ENCODE measurements at places on chromosomes 3 and 15. TPM values are rescaled to one million over a fixed set of nuclear protein-coding genes. Genes with fewer than 3 reads are reported as not detected.
A peak's percentile ranks its signal among the peaks of the same experiment; 100 is the strongest.

DNA sequence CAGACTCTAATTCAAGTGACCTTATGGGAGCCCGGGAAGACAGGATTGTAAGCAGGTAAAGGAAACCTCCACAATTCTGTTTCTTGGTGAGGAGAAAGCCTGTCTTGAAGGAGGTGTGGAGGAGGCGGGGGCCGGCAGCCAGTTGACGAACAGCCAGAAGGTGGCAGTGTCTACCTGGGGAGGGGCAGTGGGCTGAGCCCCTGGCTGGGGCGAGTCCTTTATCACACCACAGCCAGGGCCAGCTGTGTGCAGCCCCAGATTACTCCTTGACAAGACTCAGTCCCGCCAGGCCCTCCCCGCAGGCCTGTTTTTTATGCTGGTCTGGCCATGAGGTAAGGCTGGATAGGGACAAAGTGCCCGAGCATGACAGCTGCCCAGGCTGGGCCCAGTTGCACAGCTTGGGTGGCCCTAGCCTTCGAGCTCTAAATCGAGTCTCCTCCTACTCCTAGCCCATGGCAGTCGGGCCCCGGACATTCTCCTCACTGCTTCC is 40.9 kb upstream of the IDH2 start:
- no peak for DNase-seq

DNA sequence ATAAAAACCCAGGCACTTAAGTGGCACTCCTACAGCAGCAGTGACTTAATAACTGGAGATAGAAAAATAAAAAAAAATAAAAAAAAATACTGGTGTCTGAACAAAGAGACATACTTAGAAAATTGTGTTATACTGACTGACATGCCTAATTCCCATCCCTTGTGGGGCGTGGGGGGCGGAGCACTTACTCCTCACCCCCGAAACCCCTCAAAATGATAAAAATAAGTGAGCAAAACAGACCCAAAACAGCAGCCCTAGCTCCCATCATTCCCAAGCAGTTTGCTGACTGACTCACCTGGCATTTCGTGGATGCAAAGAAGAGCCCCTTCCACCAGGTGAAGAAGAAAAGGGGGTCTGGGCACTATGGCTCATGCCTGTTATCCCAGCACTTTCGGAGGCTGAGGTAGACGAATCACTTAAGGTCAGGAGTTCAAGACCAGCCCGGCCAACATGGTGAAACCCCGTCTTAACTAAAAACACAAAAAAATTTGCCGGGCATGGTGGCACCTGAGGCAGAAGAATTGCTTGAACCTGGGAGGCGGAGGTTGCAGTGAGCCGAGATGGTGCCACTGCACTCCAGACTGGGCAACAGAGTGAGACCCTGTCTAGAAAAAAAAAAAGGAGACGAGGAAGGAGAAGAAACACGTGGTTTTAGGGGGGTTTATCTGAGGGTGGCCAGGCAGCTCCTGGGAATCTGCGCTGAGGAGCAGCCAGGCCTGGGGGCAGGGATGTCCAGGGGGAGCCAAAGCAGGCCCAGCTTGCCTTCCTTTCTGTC is 50.8 kb upstream of the BLM start:
- no peak for DNase-seq

GRCh38 chr15:58212909-58213526 is 74.8 kb downstream of the AQP9 start:
- DNase-seq, result peak; percentile 51

DNA sequence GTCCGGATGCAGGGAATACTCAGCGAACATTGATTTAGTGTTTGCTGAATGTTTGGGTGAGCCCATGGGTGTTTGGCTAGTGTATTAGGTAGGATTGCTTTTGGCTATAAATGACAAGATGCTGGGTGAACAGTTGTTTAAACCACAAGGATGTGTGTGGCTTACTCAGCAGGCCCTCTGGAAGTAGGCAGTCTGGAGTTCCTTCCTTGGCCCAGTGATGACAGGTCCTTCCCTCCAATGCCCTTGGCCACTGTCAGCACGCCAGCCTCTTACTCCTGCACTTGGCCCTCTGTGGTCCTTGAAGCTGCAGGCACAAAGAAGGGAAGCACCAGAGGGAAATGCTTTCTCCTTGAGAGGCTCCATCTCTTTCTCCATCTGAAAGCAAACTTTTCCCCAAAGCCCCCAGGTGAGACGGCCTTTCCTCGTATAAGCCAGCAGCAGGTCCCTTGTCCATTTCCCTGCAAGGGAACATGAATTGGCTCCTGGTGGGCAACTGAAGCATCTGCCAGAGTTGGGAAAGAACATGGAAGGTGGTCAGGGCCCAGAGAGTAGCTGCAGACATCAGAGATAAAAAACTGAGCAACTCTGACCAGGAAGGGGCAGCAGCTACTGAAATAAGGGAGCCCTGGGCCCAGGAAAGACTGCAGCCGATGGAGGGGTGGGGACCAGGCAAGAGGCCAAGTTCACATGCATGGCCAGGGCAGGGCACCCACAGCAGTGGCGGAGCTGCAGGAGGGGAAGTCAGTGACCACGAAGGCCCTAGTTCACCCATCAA is 105.0 kb downstream of the TPRA1 start:
- DNase-seq, result no peak

Gene LIPH
- 0.93 TPM for polyA plus RNA-seq

GRCh38 chr15:26200427-26200826 is 337.3 kb upstream of the ATP10A start:
- DNase-seq, result no peak

DNA sequence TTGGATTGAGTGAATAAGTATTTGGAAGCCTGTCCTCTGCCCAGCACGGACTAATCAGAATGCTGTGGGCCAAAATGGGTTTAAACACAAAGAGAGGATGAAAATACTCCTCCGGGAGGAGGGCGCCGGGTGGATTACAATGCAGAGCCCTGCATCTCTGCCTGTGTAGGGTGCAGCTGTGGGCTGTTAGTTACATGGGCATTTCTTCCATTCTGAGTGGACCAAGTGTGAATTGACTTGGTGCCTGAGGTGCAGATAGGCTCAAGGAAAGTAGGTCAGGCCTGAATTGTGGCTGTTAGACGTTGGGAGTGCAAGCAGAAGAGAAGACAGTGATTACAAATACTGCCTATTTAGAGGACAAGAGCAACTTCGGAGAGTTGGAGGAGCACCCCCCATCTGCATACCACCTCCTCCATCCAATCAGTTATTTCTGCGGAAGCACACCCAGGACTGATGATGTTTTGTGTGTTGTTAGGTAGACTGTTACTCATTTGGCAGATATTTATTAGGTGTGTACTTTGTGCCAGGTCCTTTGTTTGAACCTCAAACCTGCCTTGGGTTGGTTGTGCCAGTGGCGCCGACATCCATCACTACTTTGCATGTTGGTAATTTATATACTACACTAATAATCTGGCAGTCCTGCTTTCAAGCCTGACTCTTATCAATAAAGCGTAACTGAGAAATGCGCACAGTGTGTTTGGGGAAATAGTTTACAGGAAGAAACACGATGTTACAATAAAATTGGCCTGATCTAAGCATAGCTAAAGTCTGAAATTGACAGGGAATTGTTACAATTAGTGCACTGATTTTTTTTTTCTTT is 33.0 kb downstream of the PTPRG start:
- no peak for DNase-seq

DNA sequence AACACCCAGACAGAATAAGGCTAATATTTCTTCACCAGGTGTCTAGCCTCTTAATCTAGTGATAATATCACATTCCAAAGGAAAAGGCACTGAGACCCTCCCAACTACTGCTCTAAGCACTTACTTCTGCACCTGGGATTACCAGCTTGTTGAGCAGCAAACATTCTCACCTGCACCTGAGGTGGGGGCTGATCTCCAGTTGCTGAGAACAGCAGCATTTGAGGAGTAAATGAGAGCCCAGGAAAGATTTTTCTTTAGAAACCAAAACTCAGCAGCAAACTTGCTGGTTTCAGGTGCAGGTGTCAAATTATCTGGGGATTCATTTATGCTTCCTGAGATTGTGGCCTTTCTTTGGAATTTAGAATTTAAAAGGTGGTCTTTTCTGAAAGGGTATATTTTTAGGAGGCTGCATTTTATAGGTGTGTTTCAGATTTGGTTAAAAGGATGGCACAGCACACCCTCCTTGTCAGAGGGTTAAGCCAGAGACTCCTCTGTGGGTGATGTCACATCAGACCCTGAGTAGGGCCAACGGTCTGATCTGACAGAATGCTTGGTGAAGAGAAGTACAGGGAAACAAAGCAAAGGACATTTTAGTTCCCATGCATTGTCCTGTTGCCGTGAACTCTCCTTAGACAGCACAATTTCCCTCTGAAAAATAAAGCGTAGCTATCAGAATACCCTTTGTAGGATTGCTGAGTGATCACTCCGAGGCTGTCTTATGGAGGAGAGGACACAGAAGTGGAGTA is 411.0 kb upstream of the ATP11B start:
- no peak for DNase-seq

- DNase-seq, result no peak
Measured at GRCh38 chr3:101796077-101796680, 17.2 kb downstream of the NXPE3 start.

DNA sequence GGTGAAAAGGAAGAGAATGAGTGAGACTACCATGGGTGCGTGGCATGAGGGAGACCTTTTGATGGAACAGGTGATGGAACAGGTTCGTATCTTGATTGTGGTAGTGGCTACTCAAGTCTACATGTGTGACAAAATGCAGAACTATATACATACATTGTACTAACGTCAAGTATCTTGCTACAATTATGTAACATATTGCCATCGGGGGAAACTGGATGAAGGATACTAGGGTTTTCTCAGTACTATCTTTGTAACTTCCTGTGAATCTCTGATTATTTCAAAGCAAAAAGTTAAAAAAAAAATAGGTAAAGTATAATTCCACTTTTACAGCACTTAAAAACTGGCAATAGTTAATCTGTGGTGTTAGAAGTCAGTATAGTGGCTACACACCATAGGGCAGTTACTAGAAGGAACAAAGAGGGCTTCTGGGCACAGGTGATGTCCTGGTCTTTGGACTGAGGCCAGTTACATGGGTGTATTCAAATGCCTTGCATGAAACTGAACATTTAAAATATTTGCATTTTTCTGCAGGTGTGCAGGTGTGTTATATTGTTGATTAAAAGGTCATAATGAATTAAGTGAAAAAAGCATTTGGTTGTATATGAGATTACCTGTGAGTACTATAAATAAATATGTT is 61.4 kb downstream of the LRRK1 start:
- no peak for DNase-seq

DNA sequence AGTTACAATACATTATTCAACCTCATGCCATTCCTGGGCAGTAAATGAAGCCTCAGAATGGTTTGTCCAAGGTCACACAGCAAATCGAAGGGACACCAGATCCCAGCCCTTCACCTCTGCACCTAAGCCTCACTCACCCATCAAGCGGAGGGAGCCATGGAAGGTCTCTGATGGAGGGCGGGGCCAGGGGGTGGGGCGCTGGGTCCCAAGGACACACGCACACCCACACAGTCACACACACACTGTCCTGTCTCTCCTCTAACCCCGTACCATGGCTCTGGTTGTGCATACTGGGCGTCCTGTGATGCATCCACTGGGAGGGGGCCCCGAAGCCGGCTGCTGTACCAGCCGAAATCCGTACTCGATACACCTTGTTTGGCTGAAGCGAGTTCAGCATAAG is 15.3 kb upstream of the IGDCC3 start:
- no peak for DNase-seq

Gene UPK1B
- polyA plus RNA-seq, result 10.4 TPM

GRCh38 chr3:167030082-167030725 is 349.9 kb downstream of the ZBBX start:
- DNase-seq, result no peak

- no peak for DNase-seq
Measured at GRCh38 chr3:20073683-20074082, 33.4 kb downstream of the KAT2B start.

GRCh38 chr15:50219820-50220219 is 37.8 kb downstream of the SLC27A2 start:
- no peak for DNase-seq

Gene ZNF501
- polyA plus RNA-seq, result 14.8 TPM

DNA sequence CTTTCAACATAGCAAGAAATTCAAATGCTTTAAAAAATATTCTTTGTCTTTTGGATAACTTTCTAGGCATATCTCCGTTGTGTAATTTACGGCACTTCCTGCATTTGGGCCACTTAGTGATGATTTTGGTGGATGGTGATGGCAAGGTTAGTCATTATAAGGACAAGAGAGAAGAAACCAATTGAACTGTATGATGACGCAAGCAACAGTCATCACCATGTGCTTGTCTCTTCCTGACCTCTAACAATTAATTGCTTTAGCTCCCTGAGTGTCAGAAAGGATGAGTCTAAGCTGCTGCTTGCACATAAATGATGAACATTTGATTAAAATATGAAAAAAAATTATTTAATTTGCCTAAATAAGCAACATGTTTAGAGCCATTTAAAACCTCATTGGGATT is 11.3 kb upstream of the P2RY12 start:
- no peak for DNase-seq

Gene SERINC4
- polyA plus RNA-seq, result not detected

- no peak for DNase-seq
Measured at GRCh38 chr15:48925714-48926223, 38.0 kb downstream of the SHC4 start.

GRCh38 chr3:53753518-53754183 is 92.6 kb downstream of the CHDH start:
- no peak for DNase-seq

- no peak for DNase-seq
Measured at GRCh38 chr15:99057697-99058420, 47.0 kb upstream of the SYNM start.

DNA sequence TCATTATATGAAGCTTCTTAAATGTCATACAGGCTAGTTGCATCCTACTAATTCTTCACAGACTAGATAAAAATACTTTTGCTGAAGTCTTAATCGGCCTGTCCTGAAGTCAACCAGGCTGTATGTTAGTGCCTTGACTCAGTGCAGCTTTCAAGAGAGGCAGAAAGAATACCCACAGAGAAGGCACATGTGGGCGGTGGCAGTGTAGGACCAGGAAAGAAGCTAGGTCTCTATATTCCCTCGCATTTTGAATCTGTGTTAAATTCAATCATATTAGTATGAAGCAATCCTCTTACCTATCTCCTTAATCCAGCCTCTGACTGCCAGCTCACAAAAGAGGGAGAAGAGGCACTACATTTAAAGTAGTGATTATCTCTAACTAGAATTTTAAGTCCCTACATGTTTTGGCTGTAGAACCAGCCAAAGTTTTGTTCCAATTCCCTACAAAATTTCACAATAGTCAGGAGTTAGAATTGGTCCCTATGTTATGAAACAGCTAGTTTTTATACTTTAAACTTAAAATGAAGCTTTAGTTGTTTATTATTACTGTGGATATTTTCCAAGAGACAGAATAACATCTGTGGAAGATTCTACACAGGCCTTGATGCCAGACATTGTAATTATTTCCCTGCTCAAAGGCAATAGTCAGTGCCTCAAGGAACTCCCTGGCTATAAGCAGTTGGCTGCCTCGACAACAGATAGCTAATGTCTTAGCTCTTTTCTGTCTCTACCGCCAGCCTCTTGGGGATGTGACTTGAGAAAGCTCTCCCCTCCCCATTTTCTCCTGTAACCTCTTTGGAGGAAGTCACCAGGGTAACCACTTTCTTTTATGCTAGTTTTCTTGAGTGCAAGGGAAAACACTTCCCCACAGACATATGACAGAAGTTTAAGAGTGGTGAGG is 31.9 kb downstream of the CRTC3 start:
- DNase-seq, result no peak

Measured in left kidney (tissue), 8 donors.